ENCODE measurements at places on chromosomes 3 and 15.

GRCh38 chr15:37004981-37005735 is 95.2 kb downstream of the MEIS2 start:
- DNase-seq: no peak

DNA sequence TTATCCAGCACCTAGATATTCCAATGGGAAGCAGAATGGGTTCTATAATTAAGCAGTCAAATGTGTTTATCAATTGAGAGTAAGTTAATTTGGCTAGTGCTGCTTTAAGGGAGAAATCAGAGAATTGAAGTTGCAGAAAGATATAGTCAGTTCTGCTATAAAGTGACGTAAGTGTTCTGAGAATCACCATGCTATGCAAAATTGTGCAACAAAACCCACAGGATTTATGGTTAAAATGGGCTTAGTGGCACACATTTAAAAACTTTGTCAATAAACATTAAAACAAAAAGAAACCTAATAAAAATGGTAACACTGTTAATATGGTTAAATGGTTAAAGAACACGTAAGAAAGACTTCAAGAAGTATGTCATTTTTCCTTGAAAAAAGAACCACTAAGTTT is 74.5 kb downstream of the TMEM108 start:
- DNase-seq: no peak

DNA sequence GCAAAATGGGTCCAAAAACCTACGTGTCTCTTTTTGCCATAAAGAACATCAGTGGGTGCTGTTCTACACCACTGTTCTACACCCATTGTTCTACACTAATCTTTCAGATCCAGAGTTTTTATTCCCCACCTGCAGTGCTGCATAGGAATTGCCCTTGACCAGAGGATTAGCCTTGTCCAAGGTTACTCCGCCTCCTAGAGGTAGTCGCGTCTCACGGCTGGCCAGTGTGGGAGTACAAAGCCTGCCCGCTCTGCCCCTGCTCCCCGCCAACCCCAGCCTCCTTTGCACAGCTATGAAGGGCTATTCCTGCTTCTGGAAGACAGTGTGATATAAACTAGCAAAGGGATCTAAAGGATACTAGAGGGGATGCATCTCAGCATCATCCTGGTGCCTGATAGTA is 222.1 kb upstream of the LMCD1 start:
- no peak for DNase-seq

DNA sequence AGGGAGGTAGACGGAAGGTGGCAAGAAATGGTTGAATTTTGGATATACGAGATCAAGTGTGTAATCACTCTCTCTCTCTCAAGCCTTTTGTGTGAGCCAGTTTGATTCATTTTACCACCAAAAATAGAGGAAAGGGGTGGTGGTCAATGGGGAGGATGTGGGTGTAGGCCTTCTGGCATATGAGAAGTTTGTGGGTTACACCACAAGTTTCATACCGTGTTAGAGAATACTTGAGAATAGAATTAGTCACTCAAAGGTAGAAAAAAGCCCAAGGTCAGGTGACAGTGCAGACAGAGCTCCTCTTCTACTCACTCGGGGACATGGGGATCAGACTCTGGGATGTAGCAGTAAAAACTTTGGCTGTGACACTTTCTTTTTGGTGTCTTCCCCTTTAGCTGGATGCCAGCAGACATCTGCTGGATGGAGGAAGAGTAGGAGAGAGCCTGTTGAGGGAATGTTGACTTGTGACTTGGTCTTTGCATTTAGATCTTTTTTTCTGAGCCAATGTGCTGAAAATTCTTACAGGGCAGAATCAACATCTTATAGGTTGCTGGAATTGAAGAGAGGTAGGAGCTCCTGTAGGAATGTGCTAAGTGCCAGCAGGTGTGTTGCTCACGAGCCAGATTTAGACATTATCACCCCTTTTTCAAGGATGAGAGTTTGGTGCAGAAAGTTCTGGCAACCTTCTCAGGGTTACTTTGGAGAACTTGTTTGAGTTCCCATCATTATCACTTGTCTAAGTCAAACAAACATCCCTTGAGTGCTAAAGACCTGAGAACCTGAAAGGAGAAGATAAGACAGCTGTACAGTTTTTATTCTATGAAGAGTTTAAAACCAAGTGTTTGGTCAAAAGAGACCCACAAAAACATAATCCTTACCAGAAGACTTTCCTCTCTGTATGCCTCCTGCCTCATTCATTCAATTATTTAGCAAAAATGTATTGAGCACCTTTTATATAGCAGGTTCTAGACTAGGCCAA is 43.9 kb upstream of the RYK start:
- peak; percentile 90 for DNase-seq

- no peak for DNase-seq
Observed at GRCh38 chr15:61034678-61035291, 194.3 kb downstream of the RORA start.
